ENCODE measurements at places on chromosomes 1 and 21. TPM values are rescaled to one million over a fixed set of nuclear protein-coding genes. Genes with fewer than 3 reads are reported as not detected.

DNA sequence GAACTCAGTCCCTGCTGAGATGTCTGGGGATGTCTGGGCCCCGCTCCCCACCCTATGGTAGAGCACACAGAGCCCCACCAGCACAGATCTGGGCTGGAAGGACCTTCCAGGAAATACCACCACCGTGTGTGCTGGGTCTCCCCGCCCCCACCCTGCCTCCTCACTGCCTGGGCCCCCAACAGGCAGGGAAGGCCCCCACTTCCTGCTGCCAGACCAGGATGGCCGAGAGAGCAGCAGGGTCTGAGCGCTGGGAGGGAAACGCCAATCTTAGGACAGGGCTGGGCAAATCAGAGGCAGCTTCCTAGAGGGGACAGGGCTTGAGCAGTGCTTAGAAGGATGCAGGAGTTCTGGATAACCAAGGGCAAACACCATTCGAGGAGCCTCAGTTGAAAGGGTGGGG lies 11.9 kb downstream of the ADGRB2 start:
- H3K4me1 ChIP-seq = peaks cover 4% of the 10 kb centered on the region
- no peak for DNase-seq
- H3K27ac ChIP-seq = no peak overlapping the region
- H3K27me3 ChIP-seq = no peaks in the 10 kb centered on the region
- H3K4me3 ChIP-seq = no peak overlapping the region

DNA sequence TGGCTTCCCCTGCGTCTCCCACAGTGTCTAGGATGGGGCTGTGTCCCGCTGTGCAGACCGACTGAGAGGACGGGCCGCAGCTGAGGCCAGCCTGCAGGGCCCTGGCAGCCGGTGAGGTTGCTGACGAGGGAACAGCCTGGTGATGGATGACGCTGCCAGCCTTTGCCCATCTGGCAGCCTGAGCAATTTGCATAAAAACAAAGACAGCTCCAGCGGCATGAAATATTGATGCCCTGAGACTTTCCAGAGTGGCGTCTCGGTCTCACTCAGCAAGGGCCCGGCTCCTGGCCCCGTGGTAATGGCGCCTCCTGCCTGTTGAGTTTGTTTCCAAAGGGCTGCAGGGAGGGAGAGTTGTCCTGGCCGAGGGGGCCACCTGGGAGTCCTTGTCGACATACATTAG lies 19.1 kb upstream of the KCNA10 start:
- DNase-seq = no peak
- peaks cover 12% of the 10 kb centered on the region for H3K27me3 ChIP-seq
- H3K4me1 ChIP-seq = peaks cover 3% of the 10 kb centered on the region
- no peaks in the 10 kb centered on the region for H3K36me3 ChIP-seq
- no peak overlapping the region for H3K27ac ChIP-seq

FCRLA gene
- not detected for total RNA-seq

- no peak overlapping the region for H3K27ac ChIP-seq
- H3K4me1 ChIP-seq = peaks cover 33% of the 10 kb centered on the region
- no peak for DNase-seq
- no peaks in the 10 kb centered on the region for H3K36me3 ChIP-seq
- H3K27me3 ChIP-seq = no peaks in the 10 kb centered on the region
Measured at GRCh38 chr1:225766967-225767633, 10.5 kb upstream of the SRP9 start.

- no peak for DNase-seq
- H3K36me3 ChIP-seq = no peaks in the 10 kb centered on the region
- no peaks in the 10 kb centered on the region for H3K4me1 ChIP-seq
- no peaks in the 10 kb centered on the region for H3K27me3 ChIP-seq
Measured at GRCh38 chr1:77929806-77930205, 41.4 kb downstream of the NEXN start.

DNA sequence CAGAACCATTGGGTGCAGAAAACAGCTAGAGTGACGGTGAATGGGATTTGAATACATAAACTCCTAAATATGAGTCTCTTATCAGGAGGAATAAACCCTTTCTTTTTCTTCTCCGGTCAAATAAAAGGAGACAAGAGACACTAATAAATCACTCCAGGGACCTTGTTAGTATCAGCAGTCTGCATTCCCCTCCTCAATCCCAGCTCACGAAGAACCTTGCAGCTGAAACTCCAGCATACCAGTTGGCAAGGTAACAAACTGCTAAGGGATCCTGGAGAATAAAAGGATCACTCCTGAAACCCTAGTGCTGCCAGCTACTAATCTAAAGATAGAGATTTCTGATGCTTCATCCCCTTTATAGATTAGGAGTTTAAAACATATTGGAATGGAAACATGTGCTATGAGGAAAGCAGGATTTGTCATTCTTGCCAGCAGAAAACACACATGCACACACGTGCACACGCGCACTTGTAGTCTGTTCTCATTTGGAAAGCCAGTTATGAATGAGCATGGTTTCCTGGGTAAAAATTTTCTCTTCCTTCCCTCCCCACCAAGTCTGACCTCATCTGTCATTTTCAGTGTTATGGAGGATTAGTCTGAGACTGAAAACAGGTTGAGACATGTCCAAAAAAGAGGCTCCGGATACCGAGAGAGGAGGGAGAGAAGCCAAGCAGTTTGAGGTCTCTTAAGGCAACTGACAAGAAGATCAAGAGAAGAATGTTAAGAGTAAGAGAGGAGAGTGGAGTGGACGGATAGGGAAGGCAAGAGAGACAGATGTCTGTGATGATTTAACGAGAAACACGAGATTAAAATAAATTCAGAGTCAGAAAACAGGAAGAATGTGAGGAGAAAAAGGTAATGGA lies 10.9 kb downstream of the IER5 start:
- no peaks in the 10 kb centered on the region for H3K36me3 ChIP-seq
- peaks cover 72% of the 10 kb centered on the region for H3K4me1 ChIP-seq
- no peak overlapping the region for H3K4me3 ChIP-seq
- no peak for DNase-seq
- no peak overlapping the region for H3K27ac ChIP-seq
- H3K27me3 ChIP-seq = peaks cover 58% of the 10 kb centered on the region

DNA sequence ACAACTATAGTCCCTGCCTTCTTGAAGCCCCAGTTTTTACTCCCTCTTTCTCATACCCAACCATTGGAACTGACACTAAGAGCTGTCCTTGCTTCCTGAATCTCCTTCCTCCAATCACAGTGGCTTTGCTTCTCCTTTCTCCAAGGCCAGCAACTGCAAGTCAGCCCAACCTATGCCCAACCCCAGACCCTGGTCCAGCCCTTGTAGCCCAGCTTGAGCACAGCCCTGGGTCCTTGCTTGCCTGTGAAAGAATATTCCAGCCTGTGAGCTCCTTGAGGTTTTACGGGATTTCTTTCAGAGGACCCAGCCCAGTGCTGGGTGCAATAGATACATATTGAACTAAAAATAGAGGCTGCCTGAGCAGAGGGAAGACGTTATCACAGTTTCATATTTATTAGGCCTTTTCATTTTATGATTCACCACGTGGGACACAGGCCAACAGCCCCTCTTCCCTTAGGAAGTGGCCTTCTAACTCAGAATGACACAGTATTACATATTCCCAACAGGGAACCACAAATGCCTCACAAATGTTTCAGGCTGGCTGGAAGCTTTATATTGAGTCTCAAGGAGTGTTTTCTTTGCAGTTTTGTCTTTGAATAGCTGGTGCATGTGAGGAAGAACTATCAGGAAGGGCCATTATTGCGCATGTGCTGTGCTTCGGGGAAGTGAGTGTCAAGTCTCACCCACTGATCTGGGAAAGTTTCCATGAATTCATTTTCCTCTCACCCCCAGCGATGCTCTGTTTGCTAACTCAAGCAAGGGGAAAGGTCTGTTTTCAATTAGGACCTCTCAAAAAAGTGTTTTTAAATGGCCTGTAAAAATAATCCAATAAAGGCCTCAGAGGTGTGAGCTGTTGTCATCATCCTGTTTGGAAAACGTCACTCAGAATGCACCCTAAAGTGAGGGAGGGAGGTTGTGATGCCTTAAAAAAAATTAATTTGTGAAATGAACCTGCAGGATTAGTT lies 92.3 kb upstream of the NFIA start:
- no peaks in the 10 kb centered on the region for H3K36me3 ChIP-seq
- no peak overlapping the region for H3K27ac ChIP-seq
- no peak overlapping the region for H3K4me3 ChIP-seq
- peaks cover 11% of the 10 kb centered on the region for H3K4me1 ChIP-seq

ASCL5 gene
- total RNA-seq = not detected

DNA sequence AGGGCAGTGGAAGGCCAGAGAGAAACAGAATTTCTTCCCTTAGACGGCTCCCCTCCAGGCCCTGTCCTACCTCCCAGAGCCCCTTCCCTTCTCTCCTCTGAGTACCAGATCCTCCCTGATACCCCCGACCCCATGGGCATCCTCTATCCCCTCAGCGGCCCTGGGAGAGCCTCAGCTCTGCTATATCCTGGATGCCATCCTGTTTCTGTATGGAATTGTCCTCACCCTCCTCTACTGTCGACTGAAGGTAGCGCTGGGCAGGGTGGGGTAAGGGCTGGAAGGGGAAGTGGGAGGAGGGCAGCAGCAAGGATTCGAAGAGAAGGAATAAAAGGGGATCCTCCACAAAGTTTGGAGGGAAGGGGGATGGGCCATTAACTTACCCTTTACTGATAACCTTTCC lies 2.7 kb downstream of the FCER1G start:
- peaks cover 6% of the 10 kb centered on the region for H3K4me1 ChIP-seq
- H3K4me3 ChIP-seq = no peak overlapping the region
- H3K36me3 ChIP-seq = no peaks in the 10 kb centered on the region
